Stimulated activated CD8-positive, alpha-beta memory T cell treated with anti-CD3 and anti-CD28 coated beads, Interleukin-2, amount 100 ng/mL, for 1 hour (primary cell): ENCODE measurements at places on chromosomes 13 and 19.

DNA sequence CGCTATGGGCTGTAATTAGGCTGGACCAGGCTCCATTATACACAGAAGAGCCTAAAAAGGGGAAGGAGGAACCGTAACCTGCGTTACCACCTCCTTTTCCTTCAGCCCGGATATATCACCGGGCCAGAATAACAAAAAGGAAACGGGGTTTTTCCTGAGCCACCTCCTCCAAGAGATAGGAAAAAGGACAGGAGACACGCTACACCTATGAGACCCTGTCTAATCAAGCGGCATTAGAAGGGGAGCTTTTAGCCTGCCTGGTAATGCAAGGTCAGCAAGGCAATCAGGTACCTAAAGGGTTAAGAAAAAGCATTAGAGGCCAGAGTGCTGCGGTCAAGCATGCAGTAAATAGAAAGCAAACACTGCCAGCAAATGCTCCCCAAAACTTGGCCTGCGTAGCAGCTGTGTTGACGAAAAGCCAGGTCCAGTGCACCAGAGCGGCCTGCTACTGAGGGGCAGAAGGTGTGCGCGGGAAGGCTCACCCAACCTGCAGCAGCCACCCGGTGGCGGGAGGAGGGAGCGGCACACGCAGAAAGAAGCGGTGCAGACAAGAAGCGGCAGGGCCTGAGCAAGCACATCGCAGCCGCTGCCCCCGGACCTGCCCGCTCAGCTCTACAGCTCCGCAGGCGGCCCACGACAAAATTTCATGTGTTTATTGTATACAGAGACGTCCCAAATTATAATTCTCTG lies 1466.1 kb downstream of the UQCRFS1 start:
- no peak for DNase-seq

- DNase-seq: no peak
Measured at GRCh38 chr13:111981446-111982165, 85.3 kb upstream of the SOX1 start.

GRCh38 chr13:40355126-40355724 lies 311.2 kb downstream of the FOXO1 start:
- DNase-seq: no peak

DNA sequence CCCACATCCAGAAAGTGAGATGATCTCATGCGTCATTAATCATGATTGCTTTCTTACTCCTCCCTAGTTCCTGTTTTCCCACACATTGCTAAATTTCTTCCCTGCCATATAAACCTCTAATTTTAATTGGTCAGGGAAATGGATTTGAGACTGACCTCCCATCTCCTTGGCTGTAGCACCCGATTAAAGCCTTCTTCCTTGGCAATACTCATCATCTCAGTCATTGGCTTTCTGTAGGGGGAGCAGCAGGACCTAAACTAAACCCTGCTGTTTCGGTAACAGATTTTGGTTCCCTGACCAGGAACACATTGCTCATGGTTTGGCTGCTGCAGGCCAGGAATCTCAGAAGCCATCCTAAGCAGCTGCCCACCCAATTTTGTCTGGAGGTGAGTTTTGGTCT lies 61.7 kb downstream of the SPRYD7 start:
- no peak for DNase-seq

GRCh38 chr13:76048131-76048530 lies 412.0 kb downstream of the LMO7 start:
- no peak for DNase-seq

DNA sequence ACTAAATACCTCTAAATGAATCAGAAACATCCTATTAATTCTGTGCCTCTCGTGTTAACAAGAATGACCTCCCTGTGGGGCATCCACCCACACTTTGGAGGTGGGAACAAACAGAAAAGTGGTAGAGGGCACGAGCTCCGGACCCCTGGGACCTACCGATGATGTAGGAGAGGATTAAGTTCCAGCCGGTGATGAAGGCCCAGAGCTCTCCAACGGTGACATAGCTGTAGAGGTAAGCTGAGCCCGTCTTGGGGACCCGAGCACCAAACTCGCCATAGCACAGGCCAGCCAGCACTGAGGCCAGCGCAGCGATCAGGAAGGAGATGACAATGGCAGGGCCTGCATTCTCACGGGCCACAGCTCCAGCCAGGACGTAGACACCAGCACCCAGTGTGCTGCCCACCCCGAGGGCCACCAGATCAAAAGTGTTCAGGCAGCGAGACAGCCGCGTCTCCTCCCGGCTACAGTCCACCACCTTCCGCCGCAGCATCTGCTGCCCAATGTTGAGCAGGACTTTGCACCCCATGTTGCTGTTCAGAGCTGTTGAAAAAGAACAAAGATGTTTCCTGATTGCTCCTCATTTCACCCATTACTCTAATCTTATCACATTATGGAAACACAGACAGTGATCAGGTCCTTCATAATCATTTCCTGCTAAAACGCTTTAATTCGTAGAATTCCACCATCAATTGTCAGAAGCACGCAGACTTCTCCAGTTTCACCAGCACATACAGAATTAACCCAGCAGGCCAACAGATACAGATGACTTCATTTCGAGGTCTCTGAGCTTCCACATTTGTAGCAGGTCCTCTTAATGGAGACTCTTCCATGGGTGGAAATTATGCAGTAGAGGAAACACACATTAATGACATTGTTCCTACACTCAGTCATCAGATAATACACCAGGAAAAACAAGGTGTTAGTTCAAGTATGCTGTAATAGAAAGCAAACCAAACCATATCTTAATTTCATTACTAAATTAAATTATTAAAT lies 59.5 kb downstream of the SLC7A1 start:
- DNase-seq: no peak

DNA sequence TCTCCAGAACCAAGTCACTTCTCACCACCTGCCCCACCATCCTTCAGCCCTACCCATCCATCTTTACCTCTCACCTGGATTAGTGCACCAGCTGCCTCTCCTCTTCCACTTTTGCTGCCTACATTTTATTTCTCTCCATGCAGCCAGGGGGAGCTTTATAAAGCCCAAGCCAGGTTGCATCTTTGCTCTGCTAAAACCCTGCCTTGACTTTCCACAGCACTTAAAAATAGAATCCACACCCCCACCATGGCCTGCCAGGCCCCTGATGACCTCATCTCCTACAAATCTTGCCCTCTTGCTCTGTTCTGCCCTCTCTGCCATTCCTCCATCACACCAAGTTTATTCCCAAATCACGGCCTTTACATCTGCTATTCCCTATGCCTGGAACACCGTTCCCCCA lies 1.8 kb downstream of the HOOK2 start:
- DNase-seq: no peak

GRCh38 chr13:24180750-24181377 lies 20.3 kb downstream of the SPATA13 start:
- no peak for DNase-seq

DNA sequence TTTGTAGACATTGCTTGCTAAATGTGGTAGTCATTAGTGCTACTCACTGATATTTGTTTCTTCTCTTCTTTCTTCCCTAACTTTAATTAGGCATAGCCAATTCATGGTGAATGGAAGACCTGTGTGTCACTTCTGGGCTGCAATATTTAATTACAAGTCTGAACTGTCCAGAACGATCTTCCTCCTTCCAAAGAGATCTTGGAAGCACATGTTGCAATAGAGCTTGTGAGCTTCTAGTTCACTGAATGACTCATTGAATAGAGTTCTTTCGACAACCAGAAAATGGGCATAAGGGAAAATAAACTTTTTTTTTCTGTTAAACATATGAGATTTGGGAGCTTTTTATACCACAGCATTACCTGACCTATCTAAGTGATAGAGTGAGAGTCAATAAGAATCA lies 1264.6 kb downstream of the PCDH9 start:
- DNase-seq: no peak

DNA sequence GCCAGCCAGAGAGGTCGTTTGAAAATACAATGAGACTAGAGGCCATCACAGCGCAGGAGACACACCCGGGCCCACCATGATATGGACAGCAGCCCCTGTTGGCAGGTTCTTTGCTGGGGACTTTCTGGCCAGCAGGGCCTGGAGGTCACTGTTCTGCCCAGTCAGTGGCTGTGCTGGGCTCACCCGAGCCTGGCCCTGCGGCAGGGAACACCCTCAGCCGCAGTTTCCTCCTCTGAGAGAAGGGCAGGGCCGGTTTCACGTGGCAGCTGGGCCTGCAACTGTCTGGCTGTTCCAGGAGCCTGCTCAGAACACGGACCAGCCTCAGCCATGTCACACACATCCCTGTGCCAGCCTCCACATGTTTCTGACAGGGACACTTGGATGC lies 39.4 kb downstream of the ADPRHL1 start:
- DNase-seq: no peak

DNA sequence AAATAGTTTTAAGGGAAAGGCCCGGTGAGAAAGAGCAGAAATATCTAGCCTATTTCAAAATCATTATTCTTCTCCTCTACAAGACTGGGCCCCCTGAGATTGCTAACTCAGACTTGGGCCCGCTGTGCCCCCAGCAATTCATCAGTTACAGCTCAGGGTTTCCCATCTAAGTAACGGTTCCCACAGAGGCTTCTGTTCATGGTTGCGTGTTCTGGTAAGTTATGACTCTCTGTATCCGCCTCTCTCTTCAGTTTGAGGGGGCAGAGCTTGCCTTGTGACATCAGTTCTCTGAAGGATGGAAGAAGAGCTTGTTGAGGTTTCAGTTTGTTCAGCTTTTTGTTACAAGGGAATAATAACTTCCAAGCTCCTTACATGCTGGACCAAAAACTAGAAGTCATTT lies 11.6 kb downstream of the ZNF57 start:
- no peak for DNase-seq

- no peak for DNase-seq
Measured at GRCh38 chr19:10782795-10783194, 53.2 kb downstream of the TMED1 start.

DNA sequence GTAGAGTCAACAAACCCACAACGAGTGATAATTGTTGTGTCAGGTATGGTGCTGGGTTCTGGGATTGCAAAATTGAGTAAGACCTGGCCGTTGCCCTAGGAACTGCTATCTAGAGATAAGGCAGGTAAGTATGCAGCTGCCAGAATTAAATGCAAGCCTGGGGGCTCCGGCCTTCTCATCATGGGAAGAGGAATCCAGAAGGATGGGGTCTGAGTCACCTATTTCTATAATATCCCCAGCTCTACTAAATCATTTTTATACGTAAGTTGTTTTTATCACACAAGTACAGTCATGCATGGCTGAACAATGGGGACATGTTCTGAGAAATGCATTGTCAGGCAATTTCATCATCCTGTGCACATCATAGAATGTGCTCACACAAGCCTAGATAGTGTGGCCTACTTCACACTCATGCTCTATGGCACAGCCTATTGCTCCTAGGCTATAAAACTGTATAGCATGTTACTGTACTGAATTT lies 203.0 kb downstream of the KLF5 start:
- DNase-seq: no peak
